Thymus (tissue), 14 donors: ENCODE measurements at places on chromosomes 3 and 15. TPM values are rescaled to one million over a fixed set of nuclear protein-coding genes. Genes with fewer than 3 reads are reported as not detected.

GRCh38 chr3:12559520-12559919 lies 2.6 kb downstream of the MKRN2 start:
- DNase-seq: no peak

DNA sequence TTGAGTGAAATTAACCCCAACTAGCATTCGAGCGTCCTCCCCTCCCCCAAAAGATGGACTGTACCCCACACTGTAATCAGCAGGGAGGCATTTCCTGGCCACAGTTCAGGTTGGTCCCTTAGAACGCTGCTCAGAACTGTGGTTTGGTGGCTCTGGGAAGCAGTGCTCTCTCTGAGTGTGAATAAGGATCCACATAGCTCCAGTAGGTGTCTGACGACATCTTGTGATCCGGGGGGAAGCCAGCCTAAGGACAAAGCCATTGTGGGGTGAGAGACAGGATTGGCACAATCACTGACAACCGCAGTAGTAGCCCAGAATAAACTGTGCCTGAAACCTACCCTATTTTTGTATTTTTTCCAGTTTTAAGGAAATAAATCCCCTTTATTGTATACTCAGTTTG lies 125.3 kb downstream of the IGF1R start:
- DNase-seq: no peak

DNA sequence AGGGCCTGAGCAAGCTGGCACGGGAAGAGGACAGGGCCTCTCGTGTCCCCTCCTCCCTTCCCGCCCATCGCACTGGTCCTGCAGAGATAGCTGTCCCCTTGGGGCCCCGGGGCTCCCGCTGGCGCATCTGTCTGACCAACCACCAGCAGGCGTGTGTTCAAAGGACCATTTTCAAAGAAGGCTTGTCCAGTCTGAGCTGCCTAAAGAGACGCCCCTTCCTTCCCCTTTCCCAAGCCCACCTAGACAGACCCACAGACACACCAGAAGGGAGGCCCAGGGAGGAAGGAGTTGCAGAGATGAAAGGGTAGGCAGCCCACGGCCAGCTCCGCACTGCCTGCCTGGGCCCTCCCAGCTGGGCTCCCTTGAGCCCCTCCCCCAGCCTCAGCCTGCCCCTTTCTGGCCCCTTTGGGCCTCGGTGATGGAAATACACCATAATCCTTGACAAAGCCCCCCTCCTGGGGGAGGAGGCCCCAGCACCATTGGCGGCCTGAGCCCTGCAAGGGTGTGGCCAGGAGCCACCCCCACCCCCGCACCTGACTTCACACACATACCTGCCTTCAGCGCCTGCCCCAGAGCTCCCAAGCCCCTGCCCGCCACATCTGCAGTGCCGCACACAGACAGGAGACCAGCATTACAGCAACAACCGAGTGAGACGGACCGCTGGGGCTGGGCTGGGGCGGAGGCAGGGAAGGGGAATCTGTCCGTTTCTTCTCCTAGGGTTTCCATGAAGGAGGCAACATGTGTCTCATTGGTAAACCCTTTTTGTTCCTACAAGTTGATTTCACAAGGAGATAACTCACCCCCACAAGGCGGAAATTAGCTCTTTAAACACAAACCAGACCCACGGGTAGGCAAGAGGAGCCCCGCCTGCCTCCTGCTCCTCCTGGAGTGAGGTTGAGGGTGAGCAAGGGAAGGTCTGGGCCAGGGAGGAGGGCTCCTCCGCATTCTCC lies at the start of gene STRA6:
STRA6 (minus strand) TSS at position 336 of the 950 bp plus-strand sequence. CDS start 520 bp downstream, outside the sequence.
- DNase-seq: no peak

DNA sequence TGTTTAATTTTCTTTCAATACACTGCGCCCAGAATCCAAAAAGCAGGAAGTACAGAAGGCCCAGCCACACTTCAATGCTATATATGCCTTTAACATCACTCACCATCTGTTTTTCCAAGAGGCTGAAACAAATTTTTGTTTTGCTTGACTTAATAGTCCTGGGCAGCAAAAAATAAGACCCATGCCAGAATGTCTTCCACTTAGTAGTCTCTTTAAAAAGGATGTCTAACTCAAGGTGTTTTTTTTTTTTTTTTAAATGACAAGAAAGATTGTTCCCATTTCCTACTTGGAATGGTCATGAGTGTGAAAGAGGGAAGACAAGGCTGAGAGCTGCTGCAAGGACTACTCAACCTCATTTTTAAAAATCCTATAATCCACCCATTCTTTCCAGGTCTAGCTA lies 590.3 kb upstream of the SGO1 start:
- DNase-seq: no peak

DNA sequence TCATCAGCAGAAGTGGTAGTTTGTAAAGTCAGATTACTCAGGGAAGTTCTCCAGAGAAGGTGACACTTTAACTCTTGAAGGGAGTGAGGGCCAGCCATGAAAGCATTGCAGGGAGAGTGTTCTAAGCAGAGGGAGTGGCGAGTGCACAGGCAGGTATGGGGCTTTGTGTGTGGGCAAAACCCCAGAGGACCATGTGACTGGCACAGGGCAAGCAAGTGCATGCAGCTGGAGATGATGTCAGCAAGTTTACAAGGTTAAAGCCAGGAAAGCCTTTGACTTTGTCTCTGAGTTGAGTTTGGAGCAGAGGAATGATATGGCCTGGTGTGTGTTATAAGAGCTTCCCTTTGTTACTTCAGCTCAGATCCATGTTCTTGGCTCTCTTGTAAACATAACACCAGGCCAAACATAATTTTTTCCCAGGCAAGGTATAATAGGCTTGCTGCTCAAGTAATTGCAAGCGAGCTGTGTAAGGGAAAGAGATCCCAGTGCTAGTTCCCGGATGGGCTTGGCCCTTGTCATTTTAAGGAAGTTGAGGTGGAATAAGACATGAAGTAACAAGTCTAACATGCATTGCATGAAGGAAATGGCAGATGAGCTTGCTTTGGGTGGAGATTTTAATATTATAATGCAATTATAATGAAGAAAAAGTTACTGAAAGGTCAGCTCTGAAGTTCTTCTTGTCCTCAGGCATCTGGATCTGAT lies 341.1 kb upstream of the LRRC3B start:
- DNase-seq: no peak

DNA sequence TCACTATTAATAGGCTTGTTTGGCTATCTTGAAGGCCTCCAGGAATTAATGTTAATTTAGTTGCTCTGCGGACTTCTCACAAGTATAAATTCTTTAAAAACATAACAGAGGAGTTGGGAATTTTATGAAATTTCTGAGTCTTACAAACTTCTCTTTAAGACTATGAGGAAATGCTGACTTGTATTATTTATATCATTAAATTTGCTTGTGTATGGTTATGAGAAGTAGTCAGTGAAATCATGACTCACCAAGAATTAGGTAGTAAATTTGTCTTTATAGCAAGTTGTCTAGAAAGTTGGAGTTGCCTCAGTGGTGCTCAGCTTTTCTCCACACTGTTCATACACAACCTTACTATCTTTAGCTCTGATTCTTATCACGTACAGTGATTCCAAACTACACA lies 26.5 kb downstream of the PHLDB2 start:
- DNase-seq: no peak

DNA sequence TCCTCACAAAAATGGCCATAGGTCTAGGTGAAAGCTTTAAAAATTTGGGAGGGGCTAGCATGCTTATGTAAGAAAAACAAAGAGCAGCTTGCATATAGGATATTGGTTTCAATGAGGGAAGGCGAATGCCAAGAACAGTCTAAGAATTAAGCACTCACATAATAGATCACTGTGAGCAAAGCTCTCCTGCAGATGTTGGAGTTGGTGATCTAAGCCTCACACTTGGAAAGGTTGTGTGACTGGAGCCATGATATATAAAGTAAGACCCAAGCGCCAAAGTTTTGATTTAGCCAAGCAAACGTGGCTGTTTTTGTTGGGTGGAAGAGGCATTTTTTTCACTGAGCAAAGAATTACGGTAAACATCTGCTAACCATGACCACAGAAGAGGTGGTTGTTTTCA lies 237.5 kb downstream of the FOXP1 start:
- no peak for DNase-seq

DNA sequence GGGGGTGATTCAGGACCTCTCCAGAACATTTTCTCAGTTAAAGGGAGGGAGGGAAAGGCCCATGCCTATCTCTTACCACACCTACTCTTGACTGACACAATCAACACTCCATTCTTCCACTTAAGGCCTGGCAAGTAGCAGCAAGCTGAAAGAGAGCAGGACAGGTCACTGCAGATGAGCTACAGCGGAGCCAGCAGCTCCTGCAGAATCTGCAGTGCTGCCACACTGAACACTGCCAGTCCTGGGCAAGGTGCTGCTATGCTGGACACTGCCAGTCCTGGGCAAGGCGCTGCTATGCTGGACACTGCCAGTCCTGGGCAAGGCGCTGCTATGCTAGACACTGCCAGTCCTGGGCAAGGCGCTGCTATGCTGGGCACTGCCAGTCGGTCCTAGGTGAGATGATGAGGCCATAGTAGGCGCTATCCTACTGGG lies 143.7 kb downstream of the MYLK start:
- no peak for DNase-seq

DNA sequence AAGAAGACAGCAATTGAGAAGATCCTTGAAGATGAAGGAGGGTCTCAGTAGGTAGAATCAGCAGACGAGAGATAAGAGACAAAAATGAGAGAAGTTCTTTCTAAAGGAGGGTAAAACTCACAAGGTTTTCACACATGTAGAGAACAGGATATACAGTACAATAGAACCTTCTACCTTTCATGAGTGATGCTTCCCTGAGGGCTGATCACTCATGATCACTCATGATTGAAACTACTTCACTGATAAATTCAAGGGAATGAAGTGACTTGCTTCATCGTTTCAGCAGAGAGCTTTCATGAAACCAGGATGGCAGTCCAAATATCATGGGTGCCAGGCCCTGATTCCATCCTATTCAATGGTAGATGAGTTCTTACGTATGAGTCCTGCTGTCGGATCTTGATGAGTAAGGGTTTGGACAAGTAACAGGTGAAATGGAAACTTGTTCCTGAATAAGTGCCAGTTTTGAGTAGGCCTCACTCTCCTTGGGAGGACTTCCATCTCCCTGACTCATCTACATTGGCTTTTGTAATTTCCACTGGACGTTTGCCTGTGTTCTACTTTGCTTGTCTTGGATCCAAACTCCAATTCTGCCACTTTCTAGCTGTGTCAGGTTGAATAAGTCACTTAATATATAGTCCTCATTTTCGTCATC lies 9.6 kb upstream of the CLDN16 start:
- no peak for DNase-seq

DNA sequence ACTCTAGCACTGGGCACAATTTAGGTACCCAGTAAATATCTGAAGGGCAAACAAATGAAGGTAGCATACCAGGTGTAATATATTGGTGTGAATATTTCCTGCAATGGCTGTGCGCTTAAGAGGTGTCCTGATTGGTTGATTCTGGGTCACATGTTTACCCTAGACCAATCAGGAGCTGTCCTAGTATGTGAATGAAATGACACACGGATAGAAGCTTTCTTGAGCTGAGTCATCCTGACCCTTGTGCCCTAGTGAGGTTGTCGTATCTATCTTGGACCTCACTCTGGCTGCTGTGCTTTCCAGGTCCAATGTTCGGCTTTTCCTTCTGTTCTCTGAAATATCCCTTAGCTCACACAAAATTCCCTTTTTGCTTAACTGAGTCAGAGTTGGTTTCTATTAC lies 58.1 kb upstream of the FOXP1 start:
- no peak for DNase-seq

- DNase-seq: no peak
Observed at GRCh38 chr3:72446218-72447058, 401.8 kb downstream of the SHQ1 start.

- no peak for DNase-seq
Observed at GRCh38 chr15:96349857-96350720, 19.6 kb downstream of the NR2F2 start.

DNA sequence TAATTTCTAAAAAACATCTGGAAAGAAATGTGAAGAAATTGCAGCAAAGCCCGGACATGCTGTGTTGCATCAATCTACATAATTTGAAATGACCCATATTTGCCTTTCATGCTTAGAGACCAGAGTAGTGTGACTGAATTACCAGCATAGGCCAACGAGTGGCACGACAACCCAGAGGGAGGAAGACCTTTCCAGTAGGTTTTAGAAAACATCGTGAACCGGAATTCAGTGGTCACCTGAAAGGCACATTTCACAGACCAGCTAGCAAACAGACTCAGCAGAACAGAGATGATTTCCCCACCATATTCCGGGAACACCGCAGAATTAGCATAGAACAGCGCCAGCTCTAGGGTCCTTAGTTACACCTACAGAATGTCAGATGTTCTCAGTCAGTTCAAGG lies 620.0 kb upstream of the ZNF385D start:
- no peak for DNase-seq

- no peak for DNase-seq
Observed at GRCh38 chr15:61035311-61035710, 193.8 kb downstream of the RORA start.

GRCh38 chr15:32656091-32656490 lies 14.6 kb downstream of the SCG5 start:
- DNase-seq: no peak

- DNase-seq: no peak
Observed at GRCh38 chr3:82596805-82597204, 835.4 kb upstream of the GBE1 start.

DNA sequence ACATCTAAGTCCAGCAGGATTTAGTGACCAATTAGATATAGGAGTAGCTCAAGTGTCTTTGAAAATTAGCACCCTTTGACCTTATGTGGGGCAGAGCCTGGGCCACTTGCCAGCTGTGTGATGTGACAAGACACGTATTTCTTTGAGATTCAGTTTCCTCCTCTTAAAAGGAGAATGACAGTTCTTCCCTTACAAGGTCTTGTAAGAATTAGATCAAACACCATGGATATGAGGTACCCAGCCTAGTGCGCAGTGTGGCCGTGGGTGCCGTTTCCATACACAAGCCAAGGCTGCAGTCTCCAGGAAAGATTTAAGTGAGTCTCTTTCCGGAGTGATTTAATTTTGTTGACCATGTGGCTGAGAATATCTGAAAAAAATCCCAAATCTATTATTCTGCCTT lies 46.3 kb downstream of the ARHGAP31 start:
- DNase-seq: no peak

DNA sequence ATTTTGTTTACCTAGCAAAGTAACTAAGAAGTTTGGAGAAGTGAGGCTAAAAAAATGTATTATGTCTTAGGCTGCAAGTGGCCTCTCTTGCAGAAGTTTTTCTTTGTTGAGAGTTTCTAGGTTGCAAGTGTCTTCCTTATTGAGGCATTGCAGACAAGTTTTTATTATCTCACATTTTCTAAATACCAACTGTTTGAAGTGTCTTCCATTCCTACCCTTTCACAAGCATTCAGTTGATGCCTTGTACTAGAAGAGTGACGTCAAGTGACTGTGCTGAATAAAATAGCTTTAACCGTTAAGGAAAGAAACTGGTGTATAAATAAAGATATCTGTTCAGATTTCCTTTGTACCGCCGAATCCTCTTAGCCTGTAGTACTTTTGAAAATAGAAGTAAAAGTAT lies 123.3 kb downstream of the ALCAM start:
- DNase-seq: no peak

The PTPN9 gene
- total RNA-seq: 12.1 TPM

The ZNF774 gene
- 1.2 TPM for total RNA-seq

The ZWILCH gene
- 23.2 TPM for total RNA-seq

The HRG gene
- total RNA-seq: not detected

The EOMES gene
- total RNA-seq: 1.4 TPM

The MME gene
- total RNA-seq: 21.2 TPM

The ADCY5 gene
- 0.76 TPM for total RNA-seq

The FSIP1 gene
- 0.76 TPM for total RNA-seq

The EXD1 gene
- total RNA-seq: 0.09 TPM

The PROK2 gene
- 0.14 TPM for total RNA-seq

The MAGI1 gene
- total RNA-seq: 5.1 TPM
